ENCODE measurements at places on chromosomes 12 and 14. TPM values are rescaled to one million over a fixed set of nuclear protein-coding genes. Genes with fewer than 3 reads are reported as not detected.

- H3K36me3 ChIP-seq: no peaks in the 10 kb centered on the region
- no peak for DNase-seq
- peaks cover 26% of the 10 kb centered on the region for H3K4me1 ChIP-seq
- no peak overlapping the region for H3K27ac ChIP-seq
- H3K27me3 ChIP-seq: no peaks in the 10 kb centered on the region
Measured at GRCh38 chr14:22887990-22888378, 5.0 kb downstream of the REM2 start.

TEX52 gene
- not detected for total RNA-seq

IFNG-AS1 gene
- not detected for total RNA-seq

GRCh38 chr12:52020539-52021336, 14.0 kb downstream of the TAMALIN start:
- no peak overlapping the region for H3K4me3 ChIP-seq
- peak; percentile 78 for DNase-seq
- no peaks in the 10 kb centered on the region for H3K36me3 ChIP-seq

- no peak for DNase-seq
- no peaks in the 10 kb centered on the region for H3K4me1 ChIP-seq
- H3K4me3 ChIP-seq: no peak overlapping the region
- no peaks in the 10 kb centered on the region for H3K27me3 ChIP-seq
- H3K36me3 ChIP-seq: no peaks in the 10 kb centered on the region
Measured at GRCh38 chr12:72793796-72794195, 521.6 kb downstream of the TRHDE start.

DNA sequence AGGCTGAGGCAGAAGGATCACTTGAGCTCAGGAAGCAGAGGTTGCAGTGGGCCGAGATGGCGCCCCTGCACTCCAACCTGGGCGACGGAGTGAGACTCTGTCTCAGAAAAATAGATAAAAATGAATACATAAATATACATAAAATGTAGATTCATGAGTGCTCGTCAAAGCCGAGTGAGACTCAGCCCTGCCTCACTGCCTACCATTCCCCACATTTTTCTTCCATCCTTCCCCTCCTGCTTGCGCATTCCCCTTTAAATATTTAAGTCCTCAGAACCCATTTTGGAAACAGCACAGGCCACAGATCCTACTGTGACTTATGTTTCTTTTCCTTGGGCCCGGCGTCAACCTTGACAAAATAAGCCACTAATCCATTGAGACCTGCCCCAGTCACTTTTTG, 31.9 kb upstream of the AACS start:
- H3K36me3 ChIP-seq: no peaks in the 10 kb centered on the region
- no peak for DNase-seq
- no peaks in the 10 kb centered on the region for H3K27me3 ChIP-seq
- H3K4me1 ChIP-seq: no peaks in the 10 kb centered on the region
- H3K4me3 ChIP-seq: no peak overlapping the region

GRCh38 chr12:65825183-65825506, 862 bp downstream of the HMGA2 start:
- peaks cover 91% of the 10 kb centered on the region for H3K27me3 ChIP-seq
- peak overlapping the region; percentile 38 for H3K4me3 ChIP-seq
- H3K27ac ChIP-seq: no peak overlapping the region

DNA sequence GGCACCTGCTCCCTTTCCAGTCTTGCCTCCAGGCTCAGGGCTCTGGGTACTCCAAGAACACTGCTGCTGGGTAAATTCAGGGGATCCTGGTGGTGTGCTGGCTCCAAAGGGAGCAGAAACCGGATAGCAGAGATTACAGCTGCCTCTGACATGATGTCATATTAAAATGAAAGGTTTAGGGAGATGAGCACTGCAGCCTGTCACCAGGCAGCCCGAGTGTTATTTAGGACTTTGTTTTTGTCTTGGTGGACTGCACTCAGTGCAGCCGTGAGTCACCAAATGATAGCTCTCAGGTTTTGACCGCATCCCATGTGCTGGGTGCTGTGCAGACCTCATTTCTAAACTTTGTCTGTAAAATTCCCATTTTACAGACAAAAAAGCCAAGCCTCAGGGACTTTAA, 266.0 kb upstream of the CRY1 start:
- H3K36me3 ChIP-seq: no peaks in the 10 kb centered on the region
- no peaks in the 10 kb centered on the region for H3K27me3 ChIP-seq
- DNase-seq: no peak
- H3K4me3 ChIP-seq: no peak overlapping the region

DNA sequence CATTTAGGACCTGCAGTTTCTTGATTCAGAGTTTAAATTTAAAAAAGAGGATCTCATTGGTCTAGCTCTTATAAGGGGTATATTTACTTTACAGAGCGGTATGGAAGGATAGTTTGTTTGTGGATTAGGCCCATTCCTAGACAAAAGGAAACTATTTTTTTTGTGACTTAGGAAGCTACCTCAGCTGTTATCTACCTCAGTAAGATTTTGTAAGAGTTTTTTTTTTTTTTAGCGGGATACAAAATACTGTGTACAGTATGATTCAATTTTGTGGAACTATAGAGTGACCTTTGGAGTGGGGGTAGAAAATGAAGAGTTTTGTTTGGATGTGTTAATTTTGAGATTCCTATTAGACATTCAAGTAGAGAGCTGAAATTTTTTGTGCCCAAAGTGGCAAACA, 104.6 kb upstream of the ATF1 start:
- no peak overlapping the region for H3K27ac ChIP-seq
- H3K27me3 ChIP-seq: no peaks in the 10 kb centered on the region
- no peak for DNase-seq
- H3K4me3 ChIP-seq: no peak overlapping the region
- no peaks in the 10 kb centered on the region for H3K4me1 ChIP-seq
- peaks cover 11% of the 10 kb centered on the region for H3K36me3 ChIP-seq

DNA sequence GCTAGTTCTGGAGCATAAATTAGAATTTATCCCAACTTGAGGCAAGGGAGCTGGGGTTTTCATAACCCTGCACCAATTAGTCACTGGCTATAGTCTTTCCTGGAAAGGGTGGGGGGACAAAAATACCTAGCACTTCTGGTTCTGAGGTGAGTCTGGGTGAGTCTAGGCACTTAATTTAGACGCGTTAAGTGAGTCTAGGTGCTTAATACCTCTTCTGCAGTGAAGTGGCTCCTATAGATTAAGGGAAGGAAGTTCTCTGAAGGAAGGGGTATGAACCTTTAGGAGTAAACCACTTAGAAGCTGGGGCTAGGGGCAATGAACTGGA, 251.7 kb downstream of the EFCAB11 start:
- no peaks in the 10 kb centered on the region for H3K36me3 ChIP-seq
- no peak overlapping the region for H3K4me3 ChIP-seq
- no peaks in the 10 kb centered on the region for H3K27me3 ChIP-seq
- DNase-seq: no peak
- H3K27ac ChIP-seq: no peak overlapping the region

GRCh38 chr12:108449478-108449877, 65.6 kb upstream of the FICD start:
- no peak overlapping the region for H3K4me3 ChIP-seq
- H3K36me3 ChIP-seq: no peaks in the 10 kb centered on the region
- no peak overlapping the region for H3K27ac ChIP-seq
- H3K4me1 ChIP-seq: no peaks in the 10 kb centered on the region
- H3K27me3 ChIP-seq: no peaks in the 10 kb centered on the region

LRRC10 gene
- not detected for total RNA-seq

- peak overlapping the region; percentile 100 for H3K4me3 ChIP-seq
- H3K27me3 ChIP-seq: no peaks in the 10 kb centered on the region
- H3K27ac ChIP-seq: peak overlapping the region; percentile 94
Measured at GRCh38 chr12:122981036-122981471, 573 bp downstream of the ARL6IP4 start.

AVPR1A gene
- 2.9 TPM for total RNA-seq

EPYC gene
- not detected for total RNA-seq

- no peak for DNase-seq
- no peak overlapping the region for H3K27ac ChIP-seq
- no peak overlapping the region for H3K4me3 ChIP-seq
- H3K4me1 ChIP-seq: no peaks in the 10 kb centered on the region
- H3K36me3 ChIP-seq: no peaks in the 10 kb centered on the region
- no peaks in the 10 kb centered on the region for H3K27me3 ChIP-seq
Measured at GRCh38 chr14:65879248-65880009, 466.9 kb downstream of the FUT8 start.

DNA sequence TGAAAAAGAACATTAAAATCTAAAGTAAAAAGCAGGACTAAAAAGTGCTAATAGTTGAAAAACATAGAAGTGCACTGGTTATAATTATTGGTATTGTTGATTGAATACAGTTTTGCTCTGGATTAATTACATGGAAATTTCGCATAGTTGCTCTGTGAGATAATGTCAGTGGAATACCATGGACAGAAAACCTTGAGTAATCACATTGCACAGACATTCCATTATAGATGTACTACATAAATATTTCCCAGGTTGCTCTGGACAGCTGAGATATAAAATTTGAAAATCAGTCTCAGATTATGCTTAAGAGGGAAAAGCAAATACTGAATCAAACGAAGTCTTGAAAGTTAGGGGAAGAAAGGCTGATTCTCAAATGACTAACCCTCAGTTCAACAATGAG, 439.3 kb upstream of the FLRT2 start:
- no peak for DNase-seq
- H3K36me3 ChIP-seq: no peaks in the 10 kb centered on the region
- no peak overlapping the region for H3K4me3 ChIP-seq
- no peaks in the 10 kb centered on the region for H3K27me3 ChIP-seq

Data from sigmoid colon (tissue), 7 donors.